ENCODE measurements at places on chromosomes 12 and 14. TPM values are rescaled to one million over a fixed set of nuclear protein-coding genes. Genes with fewer than 3 reads are reported as not detected.
A peak's percentile ranks its signal among the peaks of the same experiment; 100 is the strongest.

The VRTN gene
- total RNA-seq, result not detected

The ASPG gene
- total RNA-seq, result 6.0 TPM

The AMIGO2 gene
- total RNA-seq, result 0.77 TPM

The LYZ gene
- 21.0 TPM for total RNA-seq

The KSR2 gene
- total RNA-seq, result not detected

The OR4K15 gene
- total RNA-seq, result not detected

The MYBPC1 gene
- 0.80 TPM for total RNA-seq

The OR6C2 gene
- total RNA-seq, result not detected

The GPR84 gene
- 0.23 TPM for total RNA-seq

The ESRRB gene
- total RNA-seq, result 4.1 TPM

The EFS gene
- 3.7 TPM for total RNA-seq

The CDC42BPB gene
- 71.2 TPM for total RNA-seq

DNA sequence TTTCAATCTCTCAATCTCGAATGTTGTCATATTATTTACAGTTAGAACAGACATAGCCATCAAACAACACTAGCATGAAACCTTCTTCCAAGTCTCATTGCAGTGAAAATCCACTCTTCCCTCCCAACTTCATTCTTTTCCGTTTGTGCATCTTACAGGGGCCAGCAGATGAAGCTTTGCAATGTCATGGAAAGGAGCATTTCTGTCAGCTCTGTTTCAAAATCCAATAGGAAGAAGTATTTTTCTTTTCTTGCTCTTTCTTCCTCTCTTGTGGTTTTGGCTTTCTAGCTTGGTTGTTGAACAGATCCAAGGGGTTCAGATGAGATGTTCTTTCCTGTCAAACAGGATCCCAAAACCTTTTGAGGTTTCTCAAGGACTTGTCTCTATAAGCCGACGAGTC is 416.6 kb downstream of the AEBP2 start:
- DNase-seq, result no peak

DNA sequence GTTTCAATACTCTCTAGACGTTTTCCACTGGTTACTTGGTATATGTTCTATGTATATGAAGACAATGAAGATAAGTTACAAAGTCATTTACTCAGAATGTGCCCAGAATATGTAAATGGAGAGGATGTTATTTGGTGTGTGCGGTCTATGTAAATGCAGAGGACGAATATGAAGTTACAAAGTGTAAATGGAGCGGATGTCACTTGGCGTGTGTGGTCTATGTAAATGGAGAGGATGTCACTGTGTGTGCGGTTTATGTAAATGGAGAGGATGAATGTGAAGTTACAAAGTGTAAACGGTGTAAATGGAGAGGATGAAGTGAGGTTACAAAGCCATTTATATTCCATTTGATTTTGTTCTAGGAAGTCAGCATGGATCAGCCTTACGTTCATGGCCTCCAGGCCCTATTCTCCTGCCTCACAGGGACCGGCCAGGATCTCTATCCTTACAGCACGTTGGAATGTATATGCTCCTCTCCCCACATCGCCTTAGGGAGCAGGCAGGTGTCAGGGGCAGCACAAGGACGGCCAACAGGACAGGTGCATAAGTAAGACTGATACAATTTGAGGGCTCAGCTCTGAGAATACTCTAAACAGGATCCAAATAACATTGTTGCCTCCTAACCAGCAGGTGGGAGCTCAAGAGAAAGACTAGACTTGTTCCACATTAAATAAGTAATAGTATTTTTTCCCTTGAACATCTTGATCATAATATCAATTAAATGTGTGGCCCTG is 42.4 kb downstream of the GLRX5 start:
- no peak for DNase-seq

- DNase-seq, result no peak
Measured at GRCh38 chr14:52922656-52923055, 28.2 kb downstream of the FERMT2 start.

GRCh38 chr14:56189307-56189706 is 71.1 kb downstream of the PELI2 start:
- no peak for DNase-seq

DNA sequence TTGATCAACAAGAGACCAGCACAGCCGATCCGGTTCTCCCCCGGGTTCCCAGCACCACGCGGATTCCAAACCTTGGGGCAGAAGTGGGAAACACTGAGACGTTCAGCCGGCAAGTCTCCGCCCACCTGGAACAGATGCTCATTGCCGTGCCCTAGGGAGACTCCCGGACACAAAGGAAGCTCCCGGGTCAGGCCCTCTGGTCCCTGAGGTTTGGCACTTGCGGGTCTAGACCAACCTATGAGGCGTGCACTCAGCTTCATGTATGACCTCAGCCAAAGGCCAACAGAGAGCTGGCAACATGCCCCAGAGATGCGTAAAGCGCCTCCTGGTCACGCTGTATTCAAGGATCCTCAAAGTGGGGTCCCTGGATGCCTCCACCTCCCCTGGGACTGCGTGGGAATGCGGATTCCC is 2.5 kb downstream of the RIMBP2 start:
- no peak for DNase-seq

GRCh38 chr14:99529899-99530298 is 48.7 kb downstream of the CCNK start:
- no peak for DNase-seq

- no peak for DNase-seq
Measured at GRCh38 chr12:48180424-48180823, 3.0 kb upstream of the CCDC184 start.

DNA sequence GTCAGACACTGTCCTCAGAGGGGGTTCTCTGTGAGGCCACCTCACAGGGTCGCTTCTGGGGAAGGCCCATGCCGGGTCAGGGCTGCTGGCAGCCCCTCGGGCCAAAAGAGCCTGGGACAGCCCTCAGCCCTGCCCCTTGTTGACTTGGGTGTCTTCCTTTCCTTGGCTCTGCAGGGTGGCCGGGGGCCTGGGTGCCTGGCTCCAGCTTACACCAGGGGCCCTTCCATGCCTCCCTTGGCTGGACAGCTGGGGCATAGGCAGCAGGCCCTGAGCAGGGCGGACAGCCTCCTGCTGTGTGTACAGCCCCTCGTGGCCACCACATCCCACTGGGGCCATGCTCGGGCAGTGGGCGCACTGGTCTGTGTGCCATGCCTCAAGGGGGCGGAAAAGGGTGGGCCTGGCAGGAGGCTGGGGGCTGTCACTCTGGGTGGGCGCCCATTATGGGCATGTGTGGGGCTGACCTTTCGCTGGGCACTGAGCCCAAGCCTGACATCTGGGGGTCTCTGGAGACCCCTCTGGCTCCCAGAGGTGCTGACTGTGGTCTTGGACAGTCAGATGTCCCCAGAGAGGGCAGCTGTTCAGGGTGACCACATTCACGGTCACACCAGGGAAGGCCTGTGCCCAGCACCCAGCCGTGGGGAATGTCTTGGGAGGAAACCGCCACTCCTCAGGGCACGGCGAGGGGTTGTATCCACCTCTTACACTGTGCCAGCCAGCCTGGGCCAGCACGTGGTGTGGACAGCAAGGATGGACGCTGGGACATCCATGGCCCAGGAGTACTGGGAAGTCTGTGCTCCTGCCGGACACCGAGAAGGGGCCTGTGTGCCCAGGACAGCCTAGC is 313.3 kb downstream of the TMEM121 start:
- no peak for DNase-seq

DNA sequence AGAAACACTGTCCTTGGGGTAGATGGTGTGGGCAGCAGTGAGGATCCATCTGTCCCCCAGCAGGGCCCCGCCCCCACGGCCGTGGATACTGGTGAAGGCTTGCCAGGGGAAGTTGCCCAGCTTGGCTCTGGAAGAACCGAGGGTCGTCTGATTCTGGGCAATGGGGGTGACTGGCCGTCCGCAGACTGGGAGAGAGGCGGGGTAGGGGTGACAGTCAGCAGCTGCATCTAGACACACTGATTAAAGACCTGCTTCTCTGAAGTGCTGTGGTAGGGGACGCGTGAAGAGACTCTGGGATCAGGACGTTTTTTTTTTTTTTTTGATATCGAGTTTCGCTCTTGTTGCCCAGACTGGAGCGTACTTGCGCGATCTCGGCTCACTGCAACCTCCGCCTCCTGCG is 4.7 kb upstream of the C1R start:
- DNase-seq, result no peak

- DNase-seq, result no peak
Measured at GRCh38 chr14:95889236-95889979, 12.8 kb downstream of the TUNAR start.

GRCh38 chr14:59829469-59830337 is 40.9 kb downstream of the RTN1 start:
- no peak for DNase-seq

GRCh38 chr12:50542448-50542847 is 37.7 kb downstream of the DIP2B start:
- no peak for DNase-seq

DNA sequence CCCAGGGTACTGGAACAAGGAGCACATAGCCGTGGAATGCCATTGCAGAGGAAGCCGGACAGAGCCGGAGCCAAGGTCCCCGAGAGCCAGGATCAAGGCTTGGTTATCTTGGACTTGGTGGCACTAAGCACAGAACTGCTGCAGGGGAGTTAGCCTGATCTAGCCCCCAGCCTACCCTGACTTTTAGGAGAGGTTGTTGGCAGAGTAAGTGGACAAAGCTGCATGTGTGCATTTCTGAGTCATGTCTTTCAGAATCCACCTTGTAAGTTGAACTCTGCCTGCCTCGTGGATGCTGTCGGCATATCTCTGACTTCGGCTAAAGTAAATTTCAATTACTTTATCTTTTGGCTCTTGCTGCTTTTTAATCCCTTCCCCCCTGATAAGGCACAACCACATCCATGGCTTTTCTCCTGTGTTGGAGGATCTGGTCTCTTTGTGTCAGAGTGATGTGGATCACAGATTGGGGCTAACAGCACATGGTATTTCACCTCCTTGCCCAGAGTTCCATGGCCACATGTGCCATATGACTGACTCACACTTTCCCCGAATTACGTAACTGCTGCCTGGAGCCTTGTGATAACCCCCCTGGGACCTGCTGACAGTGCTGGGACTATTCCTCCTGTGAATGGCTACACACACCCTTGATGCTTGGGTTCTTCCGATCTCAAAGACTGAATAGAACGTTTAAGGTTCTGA is 240.3 kb downstream of the EMP1 start:
- peak; percentile 46 for DNase-seq

DNA sequence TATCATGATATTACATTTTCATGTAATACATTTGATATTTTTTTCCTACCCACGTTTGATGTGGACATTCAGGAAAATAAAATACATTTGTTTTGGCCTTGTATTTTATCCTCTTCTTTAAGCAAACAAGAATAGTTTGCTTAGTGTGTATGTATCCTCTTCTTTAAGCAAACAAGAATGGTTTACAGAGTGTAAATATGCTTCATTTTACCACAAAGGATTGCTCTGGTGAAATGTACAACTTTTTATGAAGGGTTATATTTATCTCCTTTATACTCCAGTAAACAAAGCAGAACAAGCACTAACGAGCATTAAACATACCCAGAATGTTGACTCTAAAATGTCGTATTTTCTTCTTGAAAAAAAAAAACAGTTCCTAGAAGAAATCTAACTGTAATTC is 244.7 kb downstream of the KCNH5 start:
- no peak for DNase-seq

DNA sequence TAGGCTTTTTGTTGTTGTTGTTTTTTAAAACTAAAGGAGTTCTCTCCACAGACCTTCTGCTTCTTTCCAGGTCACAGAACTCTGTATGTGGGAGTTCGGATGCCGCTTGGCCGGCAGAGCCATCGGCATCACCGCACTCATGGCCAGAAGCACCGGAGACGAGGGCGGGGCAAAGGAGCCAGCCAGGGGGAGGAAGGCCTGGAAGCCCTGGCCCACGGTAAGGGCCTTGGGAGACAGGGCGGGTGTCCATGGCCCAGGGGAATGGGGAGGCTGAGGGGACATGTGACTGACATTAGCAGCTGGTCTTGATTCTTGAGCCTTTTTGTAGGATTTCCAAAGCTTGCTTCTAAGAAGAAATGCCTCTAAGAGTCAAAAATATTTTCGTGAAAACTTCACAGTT is 26.2 kb downstream of the SLC4A8 start:
- DNase-seq, result no peak

DNA sequence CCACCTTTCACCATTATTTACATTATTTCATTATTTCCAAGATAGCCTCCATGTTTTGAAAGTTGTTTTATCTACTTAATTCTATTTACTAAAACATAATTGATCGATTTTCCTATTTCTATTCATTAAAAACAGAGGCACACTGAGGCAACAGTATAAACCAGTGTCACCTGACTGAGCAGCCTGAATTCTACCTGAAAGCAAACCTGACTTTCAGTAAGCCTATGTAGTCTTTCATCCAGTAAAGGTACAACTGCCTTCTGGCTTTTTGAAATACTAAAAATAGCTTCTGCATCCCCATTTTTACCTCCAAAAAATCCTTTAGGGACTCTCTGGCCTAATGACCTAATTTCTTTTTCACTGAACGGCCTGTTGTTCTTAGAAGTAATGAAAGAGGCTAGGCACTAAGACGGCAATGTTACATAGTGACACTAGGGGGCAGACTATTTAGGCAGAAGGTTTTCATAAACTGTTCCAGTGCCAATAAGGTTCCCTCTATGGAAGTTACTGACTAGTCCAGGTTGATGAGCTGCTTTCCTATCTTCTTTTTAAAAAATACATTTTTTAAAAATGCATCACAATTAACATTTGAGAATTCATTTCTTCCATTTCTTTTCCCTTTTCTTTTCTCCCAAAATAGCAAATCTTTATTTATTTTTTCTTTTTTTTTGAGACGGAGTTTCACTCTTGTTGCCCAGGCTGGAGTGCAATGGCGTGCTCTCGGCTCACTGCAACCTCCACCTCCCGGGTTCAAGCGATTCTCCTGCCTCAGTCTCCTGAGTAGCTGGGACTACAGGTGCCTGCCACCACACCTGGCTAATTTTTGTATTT is 17.5 kb downstream of the ANAPC5 start:
- no peak for DNase-seq

- no peak for DNase-seq
Measured at GRCh38 chr12:50402264-50403000, 1.7 kb downstream of the LARP4 start.

DNA sequence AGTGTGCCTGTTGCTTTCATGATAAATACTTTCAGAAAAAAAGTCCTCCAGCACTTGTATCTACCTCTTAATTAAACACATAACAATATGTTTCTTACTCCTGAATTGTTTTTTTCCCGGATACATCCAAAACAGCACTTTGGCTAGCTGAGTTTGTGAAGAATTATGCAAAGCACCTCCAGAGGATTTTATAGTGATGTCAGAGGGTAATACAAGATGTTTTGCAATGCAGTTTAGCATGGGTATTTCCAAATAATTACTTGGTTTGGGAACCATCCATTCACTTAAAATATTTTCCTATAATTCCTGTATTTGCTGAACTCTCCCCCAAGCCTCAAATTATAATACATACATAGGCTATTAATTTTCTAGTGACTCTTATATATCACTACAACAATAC is 37.7 kb upstream of the DBX2 start:
- DNase-seq, result no peak

- no peak for DNase-seq
Measured at GRCh38 chr14:58749066-58749669, 111.4 kb downstream of the DACT1 start.

- no peak for DNase-seq
Measured at GRCh38 chr14:59816941-59817340, 53.6 kb downstream of the RTN1 start.

Data from heart left ventricle (tissue), 16 donors.